ENCODE measurements at places on chromosomes 6 and 20. TPM values are rescaled to one million over a fixed set of nuclear protein-coding genes. Genes with fewer than 3 reads are reported as not detected.

DNA sequence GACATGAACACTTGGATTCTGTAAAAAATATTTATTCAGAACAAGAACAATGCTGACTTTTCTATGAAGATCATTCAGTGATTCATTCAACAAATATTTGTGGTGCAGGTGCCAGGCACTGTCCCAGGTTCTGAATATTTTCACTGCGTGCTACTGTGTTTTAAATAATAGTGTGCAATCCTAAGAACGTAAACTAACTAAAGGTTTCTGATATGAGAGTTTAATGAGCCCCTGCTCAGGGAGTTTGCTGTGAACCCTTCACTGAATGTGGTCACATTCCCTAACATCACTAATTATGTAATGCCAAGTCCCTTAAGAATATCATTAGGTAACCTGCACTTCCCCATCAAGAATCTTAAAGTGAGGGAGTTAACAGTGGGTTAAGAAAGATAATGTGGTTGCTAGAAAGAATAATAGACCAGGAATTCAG is 1.7 kb upstream of the TMEM170B start:
- H3K4me3 ChIP-seq = no peak overlapping the region
- DNase-seq = peak; percentile 69
- no peak overlapping the region for H3K27ac ChIP-seq
- H3K36me3 ChIP-seq = no peaks in the 10 kb centered on the region

- no peaks in the 10 kb centered on the region for H3K4me1 ChIP-seq
- DNase-seq = peak; percentile 24
- H3K27ac ChIP-seq = no peak overlapping the region
- no peaks in the 10 kb centered on the region for H3K27me3 ChIP-seq
Measured at GRCh38 chr6:169859978-169860703, 108.7 kb downstream of the ERMARD start.

GRCh38 chr6:113496166-113496565 is 361.0 kb upstream of the MARCKS start:
- H3K27ac ChIP-seq = no peak overlapping the region
- no peak overlapping the region for H3K4me3 ChIP-seq
- no peaks in the 10 kb centered on the region for H3K4me1 ChIP-seq
- DNase-seq = peak; percentile 45
- H3K36me3 ChIP-seq = no peaks in the 10 kb centered on the region

- H3K27ac ChIP-seq = no peak overlapping the region
- peaks cover 7% of the 10 kb centered on the region for H3K4me1 ChIP-seq
- no peak overlapping the region for H3K4me3 ChIP-seq
- no peaks in the 10 kb centered on the region for H3K27me3 ChIP-seq
- no peaks in the 10 kb centered on the region for H3K36me3 ChIP-seq
Measured at GRCh38 chr6:110390404-110390803, 25.0 kb downstream of the DDO start.

DNA sequence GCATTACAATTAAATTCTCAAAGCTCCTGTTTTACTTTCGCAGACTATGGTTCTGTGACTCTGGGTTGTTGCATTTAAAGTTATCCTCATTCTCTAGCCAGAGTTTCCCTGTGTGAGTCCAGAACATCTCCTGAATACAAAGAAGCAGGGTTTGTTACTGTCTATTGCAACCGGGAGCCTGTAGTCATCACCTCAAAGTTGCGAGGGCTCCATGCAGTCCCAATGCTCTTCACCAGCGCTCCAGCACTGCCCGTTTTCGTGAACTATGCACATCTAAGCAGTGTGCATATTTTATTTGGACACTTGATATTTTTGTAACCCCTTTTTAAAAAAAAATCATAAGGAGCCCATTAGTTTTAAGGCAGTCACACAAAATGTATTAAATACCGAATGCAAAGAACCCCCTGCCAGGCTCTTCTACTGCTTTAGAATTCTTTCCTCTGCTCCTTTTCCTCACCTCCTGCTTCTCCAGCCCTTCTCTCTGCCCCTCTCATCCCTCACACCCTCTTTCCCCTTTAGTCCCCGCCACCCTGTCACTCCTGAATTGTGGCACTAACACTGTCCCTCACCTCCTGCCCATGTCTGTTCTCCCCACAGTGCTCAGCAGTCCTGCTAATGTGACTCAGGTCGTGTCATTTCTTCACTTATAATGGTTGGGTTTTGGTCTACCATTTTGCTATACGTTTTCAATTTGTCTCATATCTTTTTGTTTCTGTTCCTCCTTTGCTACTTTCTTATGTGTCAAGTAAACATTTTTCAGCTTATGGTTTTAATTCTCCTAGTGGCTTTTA is 1.1 kb upstream of the HLA-C start:
- peak overlapping the region; percentile 54 for H3K4me3 ChIP-seq
- DNase-seq = no peak
- H3K27ac ChIP-seq = peak overlapping the region; percentile 98
- no peaks in the 10 kb centered on the region for H3K27me3 ChIP-seq
- peaks cover 30% of the 10 kb centered on the region for H3K36me3 ChIP-seq

DNA sequence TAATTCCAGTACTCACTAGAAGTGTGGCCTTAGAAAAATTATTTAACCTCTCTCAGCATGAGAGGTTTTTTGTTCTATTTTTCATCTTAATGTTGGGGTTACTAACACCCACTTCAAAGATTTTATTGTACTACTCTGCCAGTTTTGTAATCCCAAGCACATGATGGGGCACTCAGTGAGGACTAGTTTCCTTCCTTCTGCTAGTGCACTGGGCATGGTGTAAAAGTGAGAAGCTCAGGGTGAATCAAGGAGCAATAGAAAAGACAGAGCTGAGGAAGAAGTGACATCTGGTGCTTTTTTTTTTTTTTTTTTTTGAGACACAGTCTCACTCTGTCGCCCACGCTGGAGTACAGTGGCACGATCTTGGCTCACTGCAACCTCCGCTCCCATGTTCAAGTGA is 439.4 kb upstream of the ARID1B start:
- H3K36me3 ChIP-seq = no peaks in the 10 kb centered on the region
- no peaks in the 10 kb centered on the region for H3K4me1 ChIP-seq
- no peak for DNase-seq
- H3K27ac ChIP-seq = no peak overlapping the region

DNA sequence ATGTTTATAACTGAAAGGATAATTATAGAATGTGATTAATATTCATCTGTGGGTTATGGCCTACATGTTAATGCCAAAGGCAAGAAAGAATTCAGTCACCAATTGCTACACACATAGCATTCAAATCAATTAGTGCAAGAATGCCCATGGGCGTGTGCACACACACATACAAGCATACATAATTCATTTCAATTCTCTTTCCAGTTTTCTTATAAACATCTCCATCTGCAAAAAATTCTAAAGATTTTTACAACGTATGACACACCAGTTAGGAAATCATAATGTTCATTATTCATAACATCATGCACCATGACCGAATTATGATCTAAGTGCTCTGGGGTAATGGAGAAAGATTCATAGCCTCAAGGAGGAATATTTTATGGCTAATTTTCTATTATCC is 111.0 kb upstream of the ADTRP start:
- H3K27ac ChIP-seq = no peak overlapping the region
- DNase-seq = no peak
- H3K4me3 ChIP-seq = no peak overlapping the region
- H3K4me1 ChIP-seq = no peaks in the 10 kb centered on the region
- H3K27me3 ChIP-seq = no peaks in the 10 kb centered on the region

GRCh38 chr6:90086517-90086916 is 192.2 kb downstream of the GJA10 start:
- H3K4me1 ChIP-seq = peaks cover 10% of the 10 kb centered on the region
- H3K27ac ChIP-seq = no peak overlapping the region
- no peaks in the 10 kb centered on the region for H3K27me3 ChIP-seq
- DNase-seq = no peak
- no peak overlapping the region for H3K4me3 ChIP-seq
- H3K36me3 ChIP-seq = no peaks in the 10 kb centered on the region

DNA sequence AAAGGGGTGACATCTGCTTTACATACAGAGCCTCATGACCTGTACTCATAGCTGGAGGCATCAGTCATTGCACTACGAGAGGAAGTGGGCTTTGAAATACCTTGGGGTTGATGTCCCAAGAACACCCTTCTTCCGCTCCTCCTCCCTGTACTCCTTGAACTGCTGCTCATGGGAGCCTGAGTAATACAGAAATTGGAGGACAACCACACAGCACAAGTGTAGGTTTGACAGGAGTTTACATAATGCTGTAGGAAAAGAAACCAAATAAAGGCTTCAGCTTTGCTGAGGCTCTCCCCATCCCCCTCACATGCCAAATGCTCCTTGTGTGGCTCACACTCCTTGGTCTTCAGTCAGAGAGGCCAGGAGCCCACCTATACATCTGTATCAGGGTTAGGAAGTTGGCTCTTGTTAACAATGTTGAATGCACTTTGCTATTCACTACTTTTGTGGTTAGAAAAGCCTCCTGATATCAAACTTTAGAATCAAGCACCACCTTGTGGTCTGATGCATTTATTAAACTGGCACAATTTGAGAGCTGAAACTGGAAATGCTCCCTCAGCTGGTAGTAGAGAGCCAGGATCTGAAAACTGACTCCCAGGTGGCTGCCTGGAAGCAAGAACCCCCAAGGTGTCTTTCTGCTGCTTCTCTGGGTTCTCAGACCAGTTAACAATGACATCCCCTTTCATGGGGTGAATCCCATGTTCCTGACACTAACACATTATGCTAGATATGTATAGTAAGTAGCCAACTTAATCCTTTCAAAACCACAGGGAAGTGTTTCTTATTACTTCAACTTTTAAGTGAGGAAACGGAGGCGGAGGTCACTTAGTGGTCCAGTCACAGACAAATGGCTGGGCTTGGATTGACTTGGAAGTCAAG is 56.2 kb upstream of the EDN1 start:
- no peak overlapping the region for H3K27ac ChIP-seq
- DNase-seq = peak; percentile 90
- H3K4me1 ChIP-seq = peaks cover 5% of the 10 kb centered on the region
- H3K27me3 ChIP-seq = no peaks in the 10 kb centered on the region
- no peak overlapping the region for H3K4me3 ChIP-seq

- no peaks in the 10 kb centered on the region for H3K4me1 ChIP-seq
- no peaks in the 10 kb centered on the region for H3K36me3 ChIP-seq
- no peak for DNase-seq
- no peak overlapping the region for H3K27ac ChIP-seq
Measured at GRCh38 chr6:123668063-123668462, 31.3 kb upstream of the TRDN start.

GRCh38 chr6:11851387-11851786 is 72.8 kb upstream of the ADTRP start:
- H3K4me3 ChIP-seq = no peak overlapping the region
- H3K4me1 ChIP-seq = peaks cover 29% of the 10 kb centered on the region
- no peak overlapping the region for H3K27ac ChIP-seq

DNA sequence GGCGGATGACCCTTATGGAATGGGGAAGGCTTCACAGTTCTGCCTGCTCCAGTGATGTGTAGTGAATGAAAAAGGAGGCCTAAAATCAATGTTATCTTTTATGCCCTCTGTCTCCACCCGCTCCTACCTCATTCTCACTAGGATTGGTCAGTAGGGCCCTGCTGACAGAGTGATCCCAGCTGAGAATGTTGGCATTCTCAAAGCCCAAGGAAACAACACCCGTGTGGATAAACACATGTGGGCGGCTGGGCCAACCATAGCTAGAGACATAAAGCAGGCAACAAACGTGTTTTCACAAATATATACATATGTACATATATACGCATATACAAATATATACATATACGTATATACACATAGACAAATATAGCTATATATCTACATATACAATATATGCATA is 4.5 kb downstream of the RIPK1 start:
- no peak overlapping the region for H3K4me3 ChIP-seq
- peaks cover 5% of the 10 kb centered on the region for H3K36me3 ChIP-seq
- DNase-seq = no peak

- H3K4me3 ChIP-seq = no peak overlapping the region
- H3K36me3 ChIP-seq = no peaks in the 10 kb centered on the region
- no peak overlapping the region for H3K27ac ChIP-seq
- no peak for DNase-seq
- no peaks in the 10 kb centered on the region for H3K27me3 ChIP-seq
Measured at GRCh38 chr6:111995404-111995803, 58.5 kb upstream of the CCN6 start.

GRCh38 chr6:11810854-11811643 is 32.4 kb upstream of the ADTRP start:
- peaks cover 17% of the 10 kb centered on the region for H3K4me1 ChIP-seq
- DNase-seq = peak; percentile 26
- H3K4me3 ChIP-seq = no peak overlapping the region
- H3K27ac ChIP-seq = peak overlapping the region; percentile 69
- H3K27me3 ChIP-seq = no peaks in the 10 kb centered on the region

SLC22A1 gene
- total RNA-seq = not detected

FYN gene
- 8.4 TPM for total RNA-seq

CRYBG1 gene
- 6.4 TPM for total RNA-seq

ULBP2 gene
- total RNA-seq = not detected

C6orf89 gene
- total RNA-seq = 37.9 TPM

Data from stomach (tissue), 19 donors.